Activated CD8-positive, alpha-beta memory T cell treated with anti-CD3 and anti-CD28 coated beads for 4 hours (primary cell): ENCODE measurements at places on chromosomes 12 and 14.
A peak's percentile ranks its signal among the peaks of the same experiment; 100 is the strongest.

GRCh38 chr14:31678421-31679249, 117.4 kb downstream of the NUBPL start:
- no peak for DNase-seq

GRCh38 chr12:129704232-129704830, 199.5 kb downstream of the TMEM132D start:
- no peak for DNase-seq

DNA sequence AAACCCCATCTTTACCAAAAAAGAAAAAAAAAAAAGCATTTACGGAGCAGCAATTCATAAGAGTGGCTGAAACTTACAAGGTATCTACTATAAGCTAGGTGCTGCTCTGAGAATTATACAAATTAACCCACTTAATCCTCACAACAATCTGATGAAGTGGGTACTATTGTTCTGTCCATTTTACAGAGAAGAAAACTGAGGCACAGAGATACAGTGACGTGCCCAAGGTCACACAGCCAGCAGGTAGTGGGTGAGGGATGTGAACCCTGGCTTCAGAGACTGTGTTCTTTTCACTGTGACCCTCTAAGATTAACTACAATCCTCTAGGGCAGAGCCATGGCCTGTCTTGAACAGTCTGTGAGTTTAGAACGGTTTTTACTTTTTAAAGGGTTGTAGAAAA, 3.3 kb downstream of the DDX54 start:
- no peak for DNase-seq

DNA sequence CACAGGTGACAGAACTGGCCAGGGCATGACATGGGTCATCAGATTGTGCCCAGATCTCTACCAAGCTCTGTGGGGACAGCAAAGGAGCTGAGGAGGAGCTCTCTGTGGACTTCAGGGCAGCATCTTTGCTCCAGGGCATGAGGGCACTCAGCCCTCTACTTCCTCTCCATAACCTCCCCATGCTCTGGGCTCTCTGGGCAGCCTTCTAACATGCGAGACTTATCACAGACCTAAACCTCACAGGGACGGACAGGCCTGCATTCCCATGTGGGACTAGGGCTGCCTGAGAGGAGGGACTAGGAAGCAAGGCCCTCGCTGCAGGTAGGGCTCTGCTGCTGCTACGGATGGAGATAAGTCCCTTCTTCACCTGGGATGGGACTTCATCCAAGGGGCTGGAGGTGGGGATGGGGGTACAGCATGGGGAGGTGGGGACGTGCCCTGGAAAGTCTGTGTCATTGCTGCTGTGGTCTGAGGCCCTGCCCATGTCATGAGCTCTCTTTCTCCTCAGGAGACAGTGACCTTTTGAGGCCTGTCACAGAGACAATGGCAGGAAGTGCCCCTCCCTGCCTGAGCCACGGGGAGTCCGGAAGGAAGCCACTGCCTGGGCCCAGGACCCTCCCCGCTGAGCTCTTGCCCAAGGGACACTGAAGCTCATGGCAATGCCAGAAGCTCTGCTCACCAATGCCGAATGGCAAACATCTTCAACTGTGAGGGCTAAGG, 44.1 kb downstream of the PITPNM2 start:
- DNase-seq, result peak; percentile 38

- no peak for DNase-seq
Observed at GRCh38 chr12:96368233-96368632, 32.0 kb downstream of the CDK17 start.

DNA sequence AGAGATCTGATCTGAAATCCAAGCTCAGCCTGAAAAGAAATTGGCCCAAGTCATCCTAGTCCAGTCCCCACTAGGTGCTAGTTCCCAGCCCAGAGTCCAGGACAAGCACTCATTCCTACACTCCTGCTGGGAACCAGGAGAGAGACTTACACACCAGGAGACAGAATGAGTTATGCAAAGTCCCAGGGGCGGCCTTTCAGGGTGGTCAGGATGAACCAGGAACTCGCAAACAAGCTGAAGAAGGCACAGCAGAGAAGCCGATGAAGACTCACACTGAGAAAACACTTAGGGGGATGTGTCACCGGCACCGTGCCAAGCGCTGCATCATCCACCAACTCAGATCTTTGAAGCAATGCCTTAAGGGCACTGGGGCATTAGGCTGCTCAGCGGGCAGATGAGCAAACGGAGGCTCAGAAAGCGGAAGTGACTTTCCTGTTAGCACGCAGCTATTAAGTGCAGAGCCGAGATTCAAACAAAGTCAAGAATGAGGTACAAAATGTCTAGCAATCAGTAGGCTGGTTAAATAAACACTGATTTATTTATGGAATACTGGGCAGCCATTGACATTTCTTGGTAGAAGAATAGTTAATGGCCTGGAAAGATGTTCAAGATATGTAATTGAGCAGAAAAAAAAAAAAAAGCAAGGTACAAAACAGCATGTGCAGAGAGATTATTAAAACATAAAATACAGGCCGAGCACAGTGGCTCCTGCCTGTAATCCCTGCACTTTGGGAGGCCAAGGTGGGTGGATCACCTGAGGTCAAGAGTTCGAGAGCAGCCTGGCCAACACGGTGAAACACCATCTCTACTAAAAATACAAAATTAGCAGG, 78.7 kb downstream of the LRRC74A start:
- DNase-seq, result peak; percentile 66

GRCh38 chr14:68379510-68380328, 413.1 kb downstream of the ZFP36L1 start:
- DNase-seq, result no peak

GRCh38 chr12:45231515-45232145, 15.7 kb downstream of the ANO6 start:
- DNase-seq, result no peak

DNA sequence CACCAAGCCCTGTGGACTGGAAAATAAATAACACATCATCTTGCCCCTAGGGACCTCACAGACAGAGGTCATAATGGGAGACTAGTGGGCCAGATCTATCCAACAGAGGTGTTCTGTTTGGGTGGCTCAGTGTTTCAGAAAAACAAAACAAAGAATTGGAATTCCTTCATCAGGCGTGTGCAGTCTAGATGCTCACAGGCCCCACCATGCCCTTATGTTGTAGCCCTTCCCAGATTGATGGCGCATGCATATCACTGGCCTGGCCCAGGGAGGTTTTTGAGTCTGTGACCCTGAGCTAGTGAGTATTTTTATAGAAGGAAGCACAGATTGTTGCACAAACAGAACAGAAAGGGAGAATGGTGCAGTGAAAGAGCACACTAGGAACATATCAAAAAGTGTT, 859.6 kb downstream of the BCL11B start:
- DNase-seq, result no peak

DNA sequence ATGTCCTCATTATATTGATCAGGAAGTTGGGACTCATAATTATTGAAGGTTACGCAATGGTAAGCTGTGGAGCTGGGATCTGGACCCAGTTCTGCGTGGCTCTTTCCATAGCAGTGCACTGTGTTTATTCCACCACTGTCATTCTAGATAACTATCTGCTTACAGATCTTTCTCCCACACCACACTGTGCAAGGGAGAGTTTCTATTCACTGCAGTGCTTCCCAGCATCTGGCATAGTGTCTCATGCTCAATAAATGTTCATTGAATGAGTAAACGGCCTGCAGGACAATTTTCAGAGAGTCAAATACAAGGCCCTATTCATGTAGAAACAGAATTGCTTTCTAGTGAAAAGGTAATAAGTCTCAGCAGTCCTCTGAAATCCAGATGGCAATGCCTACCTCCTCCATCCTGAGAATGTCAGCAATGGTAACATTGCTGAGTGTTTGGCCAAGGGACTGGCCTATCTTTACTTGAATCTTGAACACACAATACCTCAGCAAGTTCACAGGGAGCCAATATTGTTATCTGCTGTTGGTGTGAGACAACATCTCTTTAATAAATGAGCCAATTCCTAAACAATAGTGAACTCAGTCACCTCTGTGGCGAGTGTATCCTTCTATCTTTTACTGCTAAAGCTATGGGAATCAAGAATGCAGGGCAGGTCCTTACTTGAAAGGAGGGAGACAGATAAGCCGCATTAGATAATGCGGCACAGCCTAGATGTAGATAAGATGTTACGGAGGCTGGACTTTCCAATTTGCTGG, 332.4 kb upstream of the PRICKLE1 start:
- DNase-seq, result no peak

GRCh38 chr12:12121061-12121460, 50.3 kb downstream of the BCL2L14 start:
- DNase-seq, result no peak

DNA sequence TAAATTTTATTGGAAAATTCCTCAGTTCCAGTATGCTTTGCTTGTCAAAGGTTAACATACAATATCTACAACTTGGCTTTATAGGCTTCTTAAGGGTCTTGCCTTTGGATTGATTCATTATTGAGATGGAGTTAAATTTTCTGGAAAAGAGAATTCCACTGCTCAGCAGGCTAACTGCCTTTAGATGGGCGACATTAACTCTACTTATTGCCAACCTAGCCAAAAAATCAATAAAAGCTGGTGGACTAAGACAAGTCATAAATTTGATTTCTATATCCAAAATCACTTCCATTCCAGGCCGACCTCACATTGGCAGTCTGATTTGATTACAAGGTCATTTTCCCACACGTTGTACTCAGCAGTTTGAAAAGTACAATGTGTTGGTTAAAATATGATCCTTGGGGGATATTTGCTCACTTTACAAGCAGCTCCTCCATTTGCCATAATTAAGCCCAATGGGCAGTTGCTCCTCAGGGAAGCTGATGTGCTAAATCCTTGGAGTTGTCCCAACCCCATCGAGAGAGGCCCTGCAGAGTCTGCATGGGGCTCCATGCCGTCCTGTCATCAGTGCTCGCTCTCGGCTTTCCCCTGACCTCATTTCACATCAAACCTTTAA, 36.1 kb upstream of the CRY1 start:
- no peak for DNase-seq

- DNase-seq, result no peak
Observed at GRCh38 chr14:51089278-51089677, 5.6 kb downstream of the TRIM9 start.
